Hepatic stellate cell (primary cell): ENCODE measurements at places on chromosomes 7 and 10.
A peak's percentile ranks its signal among the peaks of the same experiment; 100 is the strongest.

GRCh38 chr10:79038841-79039201, 29.9 kb upstream of the ZMIZ1 start:
- no peak for DNase-seq

- DNase-seq = no peak
Observed at GRCh38 chr7:95755277-95755934, 16.9 kb upstream of the DYNC1I1 start.

- no peak for DNase-seq
Observed at GRCh38 chr10:8056871-8057331, 2.4 kb downstream of the GATA3 start.

- DNase-seq = no peak
Observed at GRCh38 chr7:157293413-157293788, 43.4 kb upstream of the DNAJB6 start.

- DNase-seq = no peak
Observed at GRCh38 chr7:28483908-28484605, 71.7 kb downstream of the CREB5 start.

DNA sequence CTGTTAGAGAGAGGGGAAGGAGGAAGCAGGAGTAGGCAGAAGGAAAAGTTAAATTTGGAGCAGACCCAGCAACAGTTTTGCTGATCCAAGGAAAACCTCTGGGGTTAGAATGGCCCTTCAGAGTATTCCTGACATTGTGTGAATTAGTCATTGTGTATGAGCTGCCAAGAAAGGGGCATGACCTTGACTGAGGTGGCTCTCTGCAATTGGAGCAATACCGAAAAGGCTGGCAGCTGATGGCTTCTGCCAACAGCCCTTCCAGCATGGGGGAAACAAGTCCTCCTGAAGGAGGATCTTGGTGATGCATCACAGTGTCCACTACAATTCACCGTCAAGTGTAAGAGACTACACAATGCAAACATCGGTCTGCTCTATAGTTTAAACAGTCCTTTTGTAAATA, 20.6 kb upstream of the WASL start:
- no peak for DNase-seq

GRCh38 chr10:113222207-113222606, 272.2 kb downstream of the TCF7L2 start:
- no peak for DNase-seq

- no peak for DNase-seq
Observed at GRCh38 chr10:20228729-20229128, 412.5 kb downstream of the PLXDC2 start.

GRCh38 chr7:148238761-148239325, 351.7 kb upstream of the C7orf33 start:
- no peak for DNase-seq

GRCh38 chr7:55413442-55413841, 48.3 kb downstream of the LANCL2 start:
- no peak for DNase-seq

DNA sequence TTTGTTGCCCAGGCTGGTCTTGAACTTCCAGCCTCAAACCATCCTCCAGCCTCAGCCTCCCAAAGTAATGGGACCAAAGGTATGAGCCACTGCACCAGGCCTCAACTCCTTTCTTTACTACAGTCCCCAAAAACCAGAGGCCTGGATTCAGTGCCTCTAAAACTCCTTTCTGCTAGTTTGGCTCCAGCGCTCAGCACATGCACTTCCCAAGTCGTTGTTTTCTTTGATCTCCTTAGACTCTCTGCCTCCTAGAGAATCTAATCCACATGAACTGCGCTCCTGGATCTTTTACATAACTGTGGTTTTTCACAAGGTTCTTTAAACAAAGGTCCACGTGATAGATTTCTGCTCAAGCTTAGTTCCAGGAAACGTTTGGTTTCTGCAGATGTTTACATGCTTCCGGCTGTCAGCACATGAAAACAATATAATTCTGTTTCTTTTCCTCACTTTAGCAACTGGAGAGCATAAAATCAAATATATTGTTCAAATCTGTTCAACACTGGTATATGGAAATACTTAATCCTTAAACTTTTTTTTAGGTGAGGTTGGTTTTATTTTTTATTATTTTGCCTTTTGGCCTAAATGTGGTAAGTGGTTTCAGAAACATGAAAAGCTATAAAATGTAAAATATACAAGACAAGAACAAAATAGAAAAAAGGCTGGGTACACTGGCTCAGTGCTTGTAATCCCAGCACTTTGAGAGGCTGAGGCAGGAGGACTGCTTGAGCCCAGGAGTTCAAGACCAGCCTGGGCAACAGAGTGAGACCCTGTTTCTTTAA, 270.5 kb upstream of the MKLN1 start:
- no peak for DNase-seq

- no peak for DNase-seq
Observed at GRCh38 chr7:43671521-43671920, 57.8 kb downstream of the COA1 start.

GRCh38 chr10:95404864-95405263, 114.1 kb upstream of the PDLIM1 start:
- no peak for DNase-seq

DNA sequence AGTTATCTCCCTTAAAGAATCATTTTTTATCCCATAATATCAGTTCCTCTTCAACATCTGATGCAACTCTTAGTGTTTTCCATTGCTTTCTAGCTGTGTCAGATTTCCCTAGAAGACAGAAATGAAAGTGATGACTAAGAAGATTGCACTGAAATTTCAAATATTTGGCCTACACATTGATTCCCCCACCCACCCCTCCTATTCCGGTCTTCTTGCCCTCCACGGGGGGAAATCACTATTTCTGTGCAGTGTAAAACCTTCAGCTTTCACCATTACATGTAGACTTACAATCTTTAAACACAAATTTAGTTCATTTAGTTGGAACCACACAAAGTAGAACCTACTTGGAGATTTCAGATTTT, 63.7 kb upstream of the IL6 start:
- DNase-seq = peak; percentile 37

- no peak for DNase-seq
Observed at GRCh38 chr7:29562307-29562706, 1.3 kb upstream of the PRR15 start.

- no peak for DNase-seq
Observed at GRCh38 chr7:50085344-50085743, 7.7 kb downstream of the ZPBP start.

DNA sequence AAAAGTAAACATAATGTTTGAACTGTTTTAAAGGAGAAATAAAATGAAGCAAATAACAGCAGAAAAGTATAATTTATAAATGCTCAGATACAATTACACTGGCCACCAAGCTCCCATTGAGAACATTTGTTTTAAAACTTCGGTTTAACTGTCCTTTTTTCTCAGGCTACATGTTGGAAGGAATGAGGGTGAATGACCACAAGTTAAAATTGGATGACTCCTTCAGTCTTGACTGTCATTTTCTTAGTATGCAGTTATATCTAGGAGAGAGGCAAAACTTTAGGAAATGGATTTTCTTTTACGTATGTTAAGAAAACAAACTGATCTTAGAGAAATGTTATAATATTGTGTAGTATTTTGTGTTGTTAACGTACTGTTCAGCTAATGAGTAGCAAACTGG, 5.0 kb downstream of the TRIM24 start:
- DNase-seq = no peak

GRCh38 chr10:27383595-27384542, 120.2 kb upstream of the RAB18 start:
- DNase-seq = no peak

DNA sequence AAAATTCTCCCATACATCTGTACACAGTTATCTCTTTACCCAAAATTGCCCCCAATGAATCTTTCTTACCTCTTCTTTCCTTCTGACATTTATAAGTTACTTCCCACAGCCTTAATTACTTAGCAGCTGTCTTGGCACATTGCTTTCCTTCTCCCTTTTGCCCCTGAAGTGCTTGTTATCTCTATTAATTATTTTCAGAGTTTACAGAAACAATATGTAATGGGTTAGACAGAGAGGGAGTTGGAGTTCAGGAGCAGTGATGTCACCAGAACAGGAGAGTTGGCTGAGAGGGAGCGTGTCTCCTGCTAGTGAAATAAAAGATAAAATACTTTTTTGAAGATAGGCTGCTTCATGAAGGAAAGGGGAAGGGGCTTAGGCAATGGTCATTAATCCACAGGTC, 57.4 kb downstream of the ITGB8 start:
- no peak for DNase-seq
